Stimulated activated CD8-positive, alpha-beta memory T cell treated with anti-CD3 and anti-CD28 coated beads, Interleukin-4, amount 100 ng/mL, for 48 hours (primary cell): ENCODE measurements at places on chromosomes 5 and 9.

GRCh38 chr5:109250080-109250479 lies 159.7 kb downstream of the PJA2 start:
- DNase-seq = no peak

DNA sequence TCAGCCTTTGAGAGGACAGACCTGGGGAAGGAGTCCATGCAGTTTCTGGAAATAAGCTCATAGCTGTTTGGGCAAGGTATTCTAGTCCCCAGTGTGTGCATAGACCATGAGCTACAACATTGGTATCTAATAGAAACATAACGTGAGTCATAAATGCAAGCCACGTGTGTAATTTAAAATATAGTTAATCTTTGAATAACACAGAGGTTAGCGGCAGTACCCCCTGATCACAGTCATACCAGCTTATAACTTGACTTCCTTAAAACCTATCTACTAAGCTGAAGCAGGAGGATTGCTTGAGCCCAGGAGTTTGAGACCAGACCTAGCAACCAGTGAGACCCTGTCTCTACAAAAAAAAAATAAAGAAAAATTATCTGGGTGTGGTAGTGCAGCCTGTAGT lies 46.4 kb upstream of the CPEB4 start:
- no peak for DNase-seq

DNA sequence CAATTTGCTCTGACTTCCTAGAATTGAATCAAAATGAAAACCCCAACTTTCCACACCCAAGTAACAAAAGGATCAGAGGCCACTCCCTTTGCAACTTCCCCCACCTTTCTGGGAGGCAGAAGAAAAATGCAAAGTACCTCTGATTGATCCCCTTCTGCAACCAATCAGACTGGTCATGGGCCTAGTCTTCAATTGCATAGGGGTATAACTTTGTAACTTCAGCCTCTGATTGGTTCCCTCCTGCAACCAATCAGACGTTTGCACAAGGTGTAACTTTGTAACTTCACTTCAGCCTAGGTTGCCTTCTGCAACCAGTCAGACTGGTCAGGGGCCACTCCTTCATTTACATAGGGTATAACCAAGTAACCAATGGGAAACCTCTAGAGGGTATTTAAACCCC lies 38.3 kb upstream of the CNOT6 start:
- DNase-seq = no peak

- no peak for DNase-seq
Measured at GRCh38 chr5:57317341-57317740, 143.5 kb downstream of the GPBP1 start.

DNA sequence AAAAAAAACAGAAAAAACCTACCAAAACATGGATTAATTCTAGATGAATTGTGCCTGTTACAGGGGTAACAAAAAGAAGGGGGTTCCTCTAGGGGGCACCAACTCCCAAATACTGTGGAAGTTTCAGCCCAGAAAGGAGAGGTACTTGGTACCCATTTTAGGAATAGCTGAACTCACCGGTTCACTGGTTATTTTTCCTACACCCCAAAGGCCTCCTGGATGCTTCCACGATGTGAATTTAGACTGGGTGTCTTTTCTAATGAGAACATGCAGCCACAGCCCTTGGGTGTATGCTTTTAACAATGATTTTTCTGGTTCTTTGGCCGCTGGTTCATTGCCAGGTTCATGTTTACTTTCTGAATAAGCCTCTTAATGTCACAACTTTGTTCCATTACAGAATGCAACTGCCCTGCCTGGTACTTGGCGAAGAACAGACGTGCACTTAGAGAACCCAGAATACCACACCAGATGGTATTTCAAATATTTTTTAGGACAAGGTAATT lies 46.7 kb downstream of the GARNL3 start:
- DNase-seq = peak; percentile 55

DNA sequence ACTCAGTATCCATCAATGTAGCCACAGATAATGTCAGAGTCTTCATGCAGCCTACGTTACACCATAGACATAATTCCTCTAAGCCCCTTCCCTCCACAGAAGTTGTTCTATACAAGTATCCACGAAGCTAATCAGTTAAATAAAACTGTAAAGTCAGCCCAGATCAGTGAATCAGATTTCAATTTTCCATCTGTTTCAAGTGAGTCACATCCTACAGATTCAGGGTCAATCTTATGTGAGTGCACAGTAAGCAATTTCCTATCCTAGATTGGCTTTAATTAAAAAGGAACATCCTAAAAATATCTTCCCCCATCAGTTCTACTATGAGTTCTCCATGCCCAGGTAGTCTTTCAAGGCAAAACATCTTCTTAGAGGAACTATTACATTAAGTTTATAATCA lies 402.5 kb downstream of the EFNA5 start:
- no peak for DNase-seq

- DNase-seq = no peak
Measured at GRCh38 chr9:93306081-93306480, 122.1 kb downstream of the WNK2 start.

GRCh38 chr9:110371411-110372007 lies 33.8 kb upstream of the TXNDC8 start:
- DNase-seq = no peak
